Activated CD4-positive, alpha-beta T cell treated with anti-CD3 and anti-CD28 coated beads, Interleukin-2, amount 50 U/mL, for 24 hours (primary cell): ENCODE measurements at places on chromosomes 7 and 10.

DNA sequence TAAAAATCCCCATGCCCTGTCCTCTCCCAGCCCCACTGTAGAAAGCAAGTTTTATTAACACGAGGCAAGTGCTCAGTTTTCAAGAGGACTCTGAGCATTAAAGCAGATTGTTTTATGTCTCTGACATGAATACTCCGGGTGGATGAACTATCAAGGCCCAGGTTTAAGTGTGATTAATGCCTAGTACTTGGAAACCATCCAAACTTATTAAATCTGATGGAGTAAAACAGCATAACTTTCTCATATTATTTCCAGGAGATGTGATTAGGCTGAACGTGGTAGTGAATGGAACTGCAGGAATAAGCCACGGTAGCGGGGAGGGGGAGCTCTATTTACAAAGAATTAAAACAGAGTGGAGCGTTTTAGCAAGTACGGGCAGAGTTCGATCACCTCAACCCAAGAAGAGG is 144.2 kb upstream of the RNF32 start:
- no peak for DNase-seq

DNA sequence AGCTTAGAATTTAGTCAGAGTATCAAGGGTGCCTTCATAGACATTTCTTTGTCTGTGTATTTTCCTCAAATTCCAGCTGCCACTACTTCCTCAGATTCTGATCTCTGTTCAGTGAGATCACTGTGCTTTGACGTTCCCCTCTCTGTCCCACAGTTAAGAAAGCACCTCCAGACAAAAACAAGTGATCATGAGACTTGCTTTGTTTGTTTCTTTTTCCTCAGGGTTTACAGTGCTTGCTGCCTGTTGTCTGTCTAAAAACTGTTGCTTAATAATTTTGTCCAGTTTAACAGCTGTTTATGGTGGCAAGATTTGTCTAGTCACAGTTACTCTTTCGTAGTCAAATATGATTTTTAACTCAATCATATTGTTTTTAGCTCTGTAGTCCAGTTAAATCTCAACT is 29.1 kb downstream of the TRUB1 start:
- no peak for DNase-seq

DNA sequence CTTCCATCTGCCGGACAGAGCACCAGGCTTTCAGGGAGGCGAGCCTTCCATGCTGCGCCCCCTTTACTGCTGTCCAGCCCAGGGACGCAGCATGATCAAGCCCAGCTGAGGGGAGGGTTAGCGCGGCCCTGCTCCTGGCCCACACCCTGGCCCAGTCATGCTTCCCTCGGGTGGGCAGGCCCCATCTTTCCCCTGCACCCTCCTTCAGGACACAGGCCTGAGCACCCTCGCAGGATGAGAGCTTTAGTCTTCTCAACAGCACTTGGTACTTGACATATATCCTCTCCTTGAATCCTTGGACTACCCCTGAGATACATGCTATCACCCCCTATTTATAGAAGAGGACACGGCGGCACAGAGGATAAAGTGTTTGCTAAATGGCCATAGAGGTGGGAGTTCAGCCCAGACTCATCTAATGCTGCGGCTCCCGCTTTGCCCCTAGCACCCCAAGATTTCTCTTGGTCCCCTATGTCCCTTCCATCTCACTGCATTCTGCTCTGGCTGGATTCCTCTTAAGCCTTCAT is 32.7 kb upstream of the FRAT2 start:
- no peak for DNase-seq

GRCh38 chr7:30280631-30281030 is 3.8 kb upstream of the ZNRF2 start:
- DNase-seq = no peak

GRCh38 chr10:96665306-96665705 is 55.0 kb downstream of the PIK3AP1 start:
- no peak for DNase-seq

DNA sequence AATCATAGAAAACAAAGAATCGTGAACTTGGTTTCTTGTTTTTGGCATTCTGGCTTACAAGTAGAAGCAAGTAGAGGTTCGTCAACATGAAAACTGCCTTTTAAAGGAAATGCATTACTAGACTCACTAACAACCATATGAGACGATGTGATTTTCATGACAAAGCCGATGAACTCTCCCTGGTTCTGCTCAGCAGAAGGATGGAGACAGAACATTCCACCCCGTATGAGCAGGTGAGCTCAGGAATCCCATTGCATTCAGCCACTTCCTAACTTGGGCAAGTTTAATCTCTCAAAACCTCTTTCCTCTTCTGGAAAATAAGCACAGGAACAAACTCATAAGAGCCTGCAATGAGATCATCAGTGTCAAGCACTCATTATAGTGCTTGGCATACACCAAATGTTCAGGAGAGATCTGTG is 57.4 kb upstream of the SVIL start:
- DNase-seq = no peak

GRCh38 chr7:14822481-14822854 is 80.1 kb downstream of the DGKB start:
- DNase-seq = no peak

GRCh38 chr10:118965096-118965495 is 64.4 kb upstream of the NANOS1 start:
- no peak for DNase-seq

GRCh38 chr10:125375210-125375609 is 214.8 kb upstream of the CTBP2 start:
- DNase-seq = no peak

DNA sequence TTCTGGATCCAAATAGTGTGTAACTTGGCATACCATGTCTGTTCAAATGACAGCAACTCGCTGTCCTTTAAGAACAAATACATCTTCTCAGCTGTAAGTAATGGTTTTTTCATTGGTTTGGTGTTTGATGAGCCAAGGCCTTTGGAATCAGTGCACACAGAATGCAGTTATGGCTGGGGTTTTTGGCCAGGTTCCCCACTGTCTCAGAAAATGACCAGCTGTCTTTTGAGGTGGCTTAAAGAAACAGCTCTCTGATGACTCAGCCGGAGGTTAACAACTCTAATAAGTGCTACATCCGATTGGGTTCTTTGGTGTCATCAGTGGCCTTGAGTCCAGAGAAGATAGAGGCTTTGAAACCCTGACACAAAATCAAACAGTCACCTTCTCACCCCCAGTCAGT is 688.4 kb downstream of the REEP3 start:
- no peak for DNase-seq

- DNase-seq = peak; percentile 67
Observed at GRCh38 chr10:31759124-31759798, 169.4 kb downstream of the ARHGAP12 start.
